ENCODE measurements at places on chromosomes 12 and 14.
A peak's percentile ranks its signal among the peaks of the same experiment; 100 is the strongest.

DNA sequence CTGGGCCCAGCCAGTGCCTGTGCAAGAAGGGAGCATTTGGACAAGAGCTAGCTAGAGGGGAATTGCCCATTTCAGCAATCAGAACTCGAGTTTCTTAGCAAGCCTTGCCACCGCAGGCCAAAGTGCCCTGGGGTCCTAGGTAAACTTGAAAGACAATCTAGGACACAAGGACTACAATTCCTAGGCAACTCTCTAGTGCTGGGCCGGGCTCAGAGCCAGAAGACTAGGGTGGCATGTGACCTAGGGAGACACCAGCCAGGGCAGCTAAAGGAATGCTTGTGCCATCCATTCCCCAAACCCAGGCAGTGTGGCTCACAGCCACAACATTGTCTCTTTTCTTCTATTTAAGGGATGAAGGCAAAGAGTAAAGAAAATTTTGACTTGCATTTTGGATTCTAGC, 205.0 kb downstream of the BMP4 start:
- H3K27ac ChIP-seq: no peak overlapping the region
- H3K27me3 ChIP-seq: peaks cover 2% of the 10 kb centered on the region
- H3K36me3 ChIP-seq: no peaks in the 10 kb centered on the region
- H3K4me3 ChIP-seq: no peak overlapping the region

- H3K4me3 ChIP-seq: no peak overlapping the region
- peaks cover 23% of the 10 kb centered on the region for H3K27me3 ChIP-seq
- no peak overlapping the region for H3K27ac ChIP-seq
- H3K4me1 ChIP-seq: no peaks in the 10 kb centered on the region
Measured at GRCh38 chr14:61918998-61919397, 156.8 kb downstream of the SNAPC1 start.

DNA sequence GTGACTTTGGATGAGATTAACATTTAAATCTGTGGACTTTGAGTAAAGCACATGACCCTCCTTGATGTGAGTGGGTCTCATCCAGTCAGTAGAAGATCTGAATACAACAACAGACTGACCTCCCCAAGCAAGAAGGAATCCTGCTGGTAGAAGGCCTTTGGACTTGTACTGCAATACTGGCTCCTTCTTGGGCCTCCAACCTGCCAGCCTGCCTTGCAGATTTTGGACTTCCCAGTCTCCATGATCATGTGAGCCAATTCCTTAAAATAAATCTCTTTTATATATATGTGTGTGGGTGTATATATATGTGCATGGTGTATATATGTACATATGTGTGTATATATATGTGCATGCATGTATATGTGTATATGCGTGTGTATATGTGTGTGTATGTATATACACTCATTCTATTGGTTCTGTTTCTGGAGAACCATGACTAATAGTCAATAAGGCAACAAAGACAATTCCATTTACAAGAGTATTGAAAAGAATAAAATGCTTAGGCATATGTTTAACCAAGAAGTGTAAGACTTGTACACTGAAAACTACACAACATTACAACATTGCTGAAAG, 183.8 kb downstream of the STXBP6 start:
- no peaks in the 10 kb centered on the region for H3K4me1 ChIP-seq
- no peak overlapping the region for H3K4me3 ChIP-seq
- H3K36me3 ChIP-seq: no peaks in the 10 kb centered on the region
- H3K27ac ChIP-seq: no peak overlapping the region
- no peak for DNase-seq

DNA sequence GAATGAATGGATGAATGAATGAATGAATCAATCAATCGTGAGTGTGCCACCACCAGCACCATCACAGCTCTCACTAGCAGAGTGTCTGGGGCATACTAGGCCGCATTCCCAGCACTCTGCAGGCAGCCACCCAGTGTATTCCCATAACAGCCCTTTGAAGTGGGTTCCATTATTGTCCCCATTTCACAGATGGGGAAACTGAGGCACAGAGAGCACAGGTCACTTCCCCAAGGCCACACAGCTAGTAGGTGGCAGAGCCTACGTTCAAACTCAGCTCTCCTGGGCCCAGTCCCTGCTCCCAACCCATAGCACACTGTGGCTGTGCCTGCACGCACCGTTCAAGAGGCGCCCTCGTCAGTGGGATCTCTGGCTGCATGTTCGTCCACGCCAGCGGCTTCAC, 88.1 kb downstream of the RFLNA start:
- no peak for DNase-seq
- H3K27ac ChIP-seq: no peak overlapping the region
- H3K36me3 ChIP-seq: peaks cover 3% of the 10 kb centered on the region

DNA sequence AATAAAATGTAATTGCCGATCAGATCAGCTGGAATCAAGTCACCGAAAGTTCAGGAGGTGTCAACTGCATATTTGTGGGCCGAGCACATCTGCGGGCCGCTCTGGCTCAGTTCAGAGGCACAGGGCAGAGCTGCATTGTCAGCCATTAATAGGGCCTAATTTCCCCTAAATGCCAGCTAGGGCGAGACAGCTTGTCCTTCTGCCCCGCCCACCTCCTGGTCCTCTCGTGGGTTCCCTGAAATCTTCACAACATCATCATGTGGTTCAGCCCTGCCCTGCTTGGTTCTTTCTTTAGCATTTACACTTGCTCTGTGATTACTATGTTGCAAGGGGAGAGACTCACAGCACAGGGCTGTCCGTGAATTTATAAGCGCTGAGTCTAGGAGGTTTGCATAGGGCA, 148.9 kb downstream of the CHST11 start:
- no peaks in the 10 kb centered on the region for H3K27me3 ChIP-seq
- DNase-seq: no peak
- peaks cover 30% of the 10 kb centered on the region for H3K36me3 ChIP-seq
- peaks cover 59% of the 10 kb centered on the region for H3K4me1 ChIP-seq
- H3K4me3 ChIP-seq: no peak overlapping the region
- H3K27ac ChIP-seq: peak overlapping the region; percentile 37

- peaks cover 48% of the 10 kb centered on the region for H3K4me1 ChIP-seq
- H3K27ac ChIP-seq: peak overlapping the region; percentile 78
- H3K4me3 ChIP-seq: peak overlapping the region; percentile 82
- peaks cover 4% of the 10 kb centered on the region for H3K27me3 ChIP-seq
- no peak for DNase-seq
- peaks cover 4% of the 10 kb centered on the region for H3K36me3 ChIP-seq
Measured at GRCh38 chr12:112126911-112127310, 1.6 kb downstream of the TRAFD1 start.

- H3K36me3 ChIP-seq: no peaks in the 10 kb centered on the region
- H3K4me3 ChIP-seq: no peak overlapping the region
- no peak overlapping the region for H3K27ac ChIP-seq
- H3K4me1 ChIP-seq: no peaks in the 10 kb centered on the region
Measured at GRCh38 chr12:60501124-60501729, 905.4 kb downstream of the SLC16A7 start.

GRCh38 chr12:49673446-49674317, 33.5 kb downstream of the FMNL3 start:
- peaks cover 84% of the 10 kb centered on the region for H3K4me1 ChIP-seq
- DNase-seq: no peak
- peak overlapping the region; percentile 16 for H3K4me3 ChIP-seq
- peaks cover 9% of the 10 kb centered on the region for H3K36me3 ChIP-seq
- peak overlapping the region; percentile 89 for H3K27ac ChIP-seq

DNA sequence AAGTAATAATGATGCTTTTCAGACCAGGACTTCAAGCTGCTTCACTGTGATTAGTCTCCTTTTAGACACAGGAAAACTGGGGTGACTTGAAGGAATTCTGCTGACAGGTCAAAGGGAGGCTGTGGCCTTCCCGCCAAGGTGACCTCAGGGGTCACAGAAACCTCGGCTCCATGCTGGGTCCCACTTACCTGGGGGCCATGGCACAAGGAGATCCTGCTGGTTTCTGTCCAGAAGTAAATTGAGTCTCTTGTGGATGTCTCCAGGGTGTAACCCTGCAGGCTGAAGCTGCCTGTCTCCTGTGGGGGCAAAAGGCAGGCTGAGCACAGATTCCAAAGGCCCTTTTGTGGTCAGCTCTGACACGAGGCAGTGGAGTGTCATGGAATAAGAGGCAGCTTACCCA, 138.7 kb upstream of the MED13L start:
- no peaks in the 10 kb centered on the region for H3K4me1 ChIP-seq
- no peaks in the 10 kb centered on the region for H3K27me3 ChIP-seq
- DNase-seq: no peak
- no peaks in the 10 kb centered on the region for H3K36me3 ChIP-seq

Data from activated T-helper 1 cell treated with anti-CD3 and anti-CD28 coated beads, Interleukin-12 subunit alpha, Interleukin-12 subunit beta, Interleukin-2, Interleukin-4 antibody, amounts not matched to agents 30 ng/mL and 10 ng/mL and 1 ng/mL, durations not matched to agents 14 hours and 24 hours and 36 hours (primary cell).